ENCODE measurements at places on chromosomes 6 and 20. TPM values are rescaled to one million over a fixed set of nuclear protein-coding genes. Genes with fewer than 3 reads are reported as not detected.

MAN1A1 gene
- total RNA-seq = 0.03 TPM

CST4 gene
- total RNA-seq = not detected

LCA5 gene
- 0.39 TPM for total RNA-seq

SLC26A8 gene
- total RNA-seq = not detected

TRIM10 gene
- not detected for total RNA-seq

KIF25 gene
- total RNA-seq = 0.23 TPM

CST2 gene
- total RNA-seq = 1.6 TPM

EEF1A2 gene
- total RNA-seq = 155 TPM

RRAGD gene
- 3.6 TPM for total RNA-seq

CLIC5 gene
- total RNA-seq = not detected

SLC22A3 gene
- total RNA-seq = 59.2 TPM

TLDC2 gene
- total RNA-seq = not detected

SLC17A2 gene
- total RNA-seq = not detected

VSTM2L gene
- total RNA-seq = 19.8 TPM

ESR1 gene
- not detected for total RNA-seq

OR10C1 gene
- not detected for total RNA-seq

GABBR1 gene
- 2.4 TPM for total RNA-seq

POU3F2 gene
- not detected for total RNA-seq

PRL gene
- total RNA-seq = not detected

SRMS gene
- 0.14 TPM for total RNA-seq

RBM24 gene
- total RNA-seq = 9.3 TPM

SPATA25 gene
- total RNA-seq = 0.50 TPM

B3GALT4 gene
- 0.71 TPM for total RNA-seq

SRSF12 gene
- total RNA-seq = 2.2 TPM

TRERF1 gene
- 7.1 TPM for total RNA-seq

BNIP5 gene
- 0.04 TPM for total RNA-seq

SMIM13 gene
- 14.6 TPM for total RNA-seq

MAPK13 gene
- total RNA-seq = 0.48 TPM

SENP6 gene
- total RNA-seq = 34.7 TPM

PPARD gene
- 5.2 TPM for total RNA-seq

ARHGAP40 gene
- total RNA-seq = not detected

PRRT1 gene
- 0.66 TPM for total RNA-seq

SIRT5 gene
- 4.6 TPM for total RNA-seq

PRDM13 gene
- 1.0 TPM for total RNA-seq

SLC2A10 gene
- total RNA-seq = not detected

IPCEF1 gene
- 0.10 TPM for total RNA-seq

MOXD1 gene
- 1.5 TPM for total RNA-seq

CCN5 gene
- 34.3 TPM for total RNA-seq

BIRC7 gene
- total RNA-seq = 2.4 TPM

ADGB gene
- total RNA-seq = not detected

All from A549 treated with dexamethasone at 1 μM for 4 hours (cell line).